NCI-H187 treated with DMSO at 0.1 percent for 48 hours (cell line): ENCODE measurements at places on chromosomes 4 and X.

DNA sequence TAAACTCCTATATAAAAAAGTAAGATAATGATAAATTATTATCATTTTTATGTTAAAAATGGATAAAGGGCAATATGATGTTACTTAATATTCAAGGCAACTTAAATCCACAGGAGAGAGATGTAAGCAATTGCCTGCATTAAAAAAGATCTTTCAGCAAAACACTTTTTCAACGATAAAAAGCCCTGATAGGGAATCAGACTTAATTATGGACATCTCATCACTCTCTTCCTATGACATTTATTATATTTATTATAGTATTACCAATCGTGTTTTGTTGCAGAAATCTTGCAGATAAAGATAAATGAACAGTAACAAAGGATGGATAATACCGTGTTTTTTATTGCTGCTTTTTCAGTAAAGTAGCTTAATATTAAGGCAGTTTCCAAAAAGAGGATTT is 178.5 kb downstream of the SH2D1A start:
- DNase-seq, result no peak

- no peak for DNase-seq
Measured at GRCh38 chr4:123817025-123817688, 420.6 kb downstream of the SPRY1 start.

DNA sequence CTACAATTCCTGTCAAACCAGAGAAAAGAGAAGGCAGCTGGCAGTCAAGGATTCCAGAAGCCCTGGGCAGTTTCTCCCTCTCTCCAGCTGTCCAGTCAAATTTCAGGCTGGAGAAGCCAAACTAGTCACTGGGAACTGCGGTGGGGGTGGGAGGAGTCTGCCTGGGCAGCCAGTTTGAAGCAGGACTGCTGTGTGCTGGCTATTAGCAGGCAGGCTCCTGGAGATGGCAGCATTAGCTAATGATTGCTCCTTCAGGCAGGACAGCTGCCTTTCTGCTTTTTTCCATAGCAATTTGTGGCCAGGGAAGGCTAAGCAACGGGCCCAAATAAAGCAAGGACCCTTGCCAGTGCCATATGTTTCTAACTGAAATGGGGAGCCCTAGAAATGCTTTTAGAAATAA is 44.7 kb upstream of the FGF13 start:
- DNase-seq, result no peak

GRCh38 chr4:6095897-6096296 is 77.7 kb upstream of the C4orf50 start:
- DNase-seq, result no peak

DNA sequence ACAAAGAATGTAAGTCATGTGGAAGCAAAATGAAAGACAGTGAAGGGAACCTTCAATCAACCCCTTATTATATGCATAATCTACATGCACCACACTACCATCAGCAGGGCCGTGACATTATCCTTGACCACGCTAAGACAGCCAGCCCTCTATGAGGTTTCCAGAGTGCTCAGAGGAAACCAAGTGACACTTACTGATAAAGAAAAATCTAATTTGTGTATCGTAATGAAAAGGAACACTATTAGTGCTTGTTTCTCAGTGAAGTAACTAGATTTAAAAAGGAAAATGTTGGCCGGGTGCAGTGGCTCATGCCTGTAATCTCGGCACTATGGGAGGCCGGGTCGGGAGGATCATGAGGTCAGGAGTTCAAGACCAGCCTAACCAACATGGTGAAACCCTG is 56.4 kb downstream of the ABCG2 start:
- DNase-seq, result no peak

DNA sequence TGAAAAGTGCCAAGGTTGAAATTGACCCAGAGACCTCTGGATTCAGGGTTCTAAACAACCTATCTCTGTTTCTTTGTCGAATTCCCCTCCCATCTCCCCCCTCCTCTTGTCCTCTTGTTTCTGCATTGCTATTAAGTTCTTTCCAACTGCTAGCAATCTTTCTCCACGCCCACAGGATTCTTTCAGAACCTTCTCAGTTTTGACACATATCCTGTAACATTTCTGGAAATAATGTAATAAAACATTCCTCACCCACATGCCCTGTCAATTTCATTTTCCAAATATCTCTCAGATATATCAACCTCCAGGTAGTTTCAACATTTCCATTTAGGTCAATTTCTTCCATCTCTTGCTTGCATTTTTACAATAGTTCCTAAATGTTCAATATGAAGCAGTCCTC is 1105.9 kb downstream of the ARAP2 start:
- DNase-seq, result no peak

GRCh38 chr4:13611283-13611842 is 16.2 kb downstream of the BOD1L1 start:
- no peak for DNase-seq
